ENCODE measurements at places on chromosomes 11 and 22.

DNA sequence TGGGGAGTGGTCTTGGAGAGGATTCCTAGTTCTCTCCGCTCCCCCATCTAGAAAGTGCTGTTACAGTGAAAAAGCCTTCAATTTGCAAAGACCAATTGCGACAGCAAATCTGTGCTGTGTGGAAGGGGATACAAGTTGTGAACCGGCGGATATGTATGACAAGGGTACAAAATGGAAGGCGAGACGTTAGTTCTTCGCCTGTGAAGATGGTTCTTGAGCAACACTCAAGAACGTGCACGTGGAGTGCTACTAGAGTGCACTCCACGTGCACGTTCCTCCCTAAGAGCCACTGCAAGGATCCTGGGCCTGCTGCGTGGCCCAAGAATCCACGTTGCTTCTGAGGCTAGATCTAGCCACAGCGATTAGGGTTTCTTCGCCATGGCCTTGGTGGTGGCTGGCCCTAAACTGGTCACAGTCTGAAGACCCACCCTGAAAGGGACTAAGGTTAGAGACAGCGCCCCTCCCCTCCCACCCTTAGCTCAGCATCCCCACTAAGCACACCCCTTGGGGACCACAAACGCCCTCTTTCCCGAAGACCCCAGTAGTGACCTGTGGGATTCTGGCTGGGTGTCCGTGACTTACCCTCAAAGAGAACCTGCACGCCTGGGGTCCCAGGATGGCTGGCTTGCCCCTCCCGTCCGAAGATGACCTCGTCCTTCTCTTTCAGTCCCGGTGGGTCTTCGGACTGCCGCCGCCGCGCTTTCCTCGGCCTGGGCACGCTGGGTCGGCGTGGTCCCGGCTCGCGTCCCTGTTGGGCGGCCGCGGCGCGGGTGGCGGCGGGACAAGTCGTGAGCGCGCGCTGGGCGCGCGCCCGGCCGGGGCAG, 519 bp upstream of the PDE3B start:
- DNase-seq = no peak

DNA sequence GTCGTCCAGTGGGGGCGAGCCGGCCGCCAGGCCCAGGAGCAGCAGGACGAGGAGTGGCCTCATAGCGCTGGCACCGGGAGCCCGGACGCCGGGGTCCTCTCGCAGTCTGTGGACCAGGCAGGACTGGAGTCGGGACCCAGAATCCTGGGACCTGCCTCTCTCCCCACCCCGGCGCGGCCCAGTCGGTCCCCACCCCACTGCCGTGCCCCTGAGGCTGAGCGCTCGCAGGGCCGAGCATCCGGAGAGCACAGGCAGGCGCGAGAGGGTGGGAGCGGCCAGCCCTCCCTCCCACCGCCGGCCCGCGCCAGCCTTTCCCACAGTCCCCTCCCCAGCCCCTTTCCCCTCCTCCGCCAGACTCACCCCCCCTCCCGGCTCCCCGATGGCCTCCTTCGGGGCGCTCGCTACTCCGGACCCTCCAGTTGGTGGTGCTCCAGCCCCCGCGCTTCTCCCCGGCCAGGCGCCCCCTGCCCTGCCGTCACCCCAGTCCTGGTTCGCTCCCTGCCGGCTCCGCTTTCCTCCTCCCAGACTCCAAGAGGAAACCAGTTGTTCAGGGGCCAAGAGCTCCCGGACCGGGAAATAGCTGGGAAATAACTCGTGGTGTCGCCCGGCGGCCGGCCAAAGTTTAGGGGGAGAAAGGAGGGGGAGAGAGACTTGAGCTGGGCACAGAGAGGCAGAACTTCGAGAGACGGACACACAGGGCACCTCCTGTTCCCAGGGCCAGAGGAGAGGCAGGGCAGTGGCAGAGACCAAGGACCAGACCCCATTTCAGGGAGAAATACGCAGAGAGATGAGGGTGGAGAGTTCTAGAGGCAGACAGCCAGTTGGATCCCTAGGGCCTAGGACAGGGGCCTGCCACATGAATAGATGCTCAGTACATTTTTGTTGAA, at the start of gene C1QTNF5:
TSS of gene C1QTNF5 (minus strand) at position 549 of the 887 bp plus-strand sequence. CDS start at position 63, 486 bp downstream.
- peak; percentile 79 for DNase-seq

DNA sequence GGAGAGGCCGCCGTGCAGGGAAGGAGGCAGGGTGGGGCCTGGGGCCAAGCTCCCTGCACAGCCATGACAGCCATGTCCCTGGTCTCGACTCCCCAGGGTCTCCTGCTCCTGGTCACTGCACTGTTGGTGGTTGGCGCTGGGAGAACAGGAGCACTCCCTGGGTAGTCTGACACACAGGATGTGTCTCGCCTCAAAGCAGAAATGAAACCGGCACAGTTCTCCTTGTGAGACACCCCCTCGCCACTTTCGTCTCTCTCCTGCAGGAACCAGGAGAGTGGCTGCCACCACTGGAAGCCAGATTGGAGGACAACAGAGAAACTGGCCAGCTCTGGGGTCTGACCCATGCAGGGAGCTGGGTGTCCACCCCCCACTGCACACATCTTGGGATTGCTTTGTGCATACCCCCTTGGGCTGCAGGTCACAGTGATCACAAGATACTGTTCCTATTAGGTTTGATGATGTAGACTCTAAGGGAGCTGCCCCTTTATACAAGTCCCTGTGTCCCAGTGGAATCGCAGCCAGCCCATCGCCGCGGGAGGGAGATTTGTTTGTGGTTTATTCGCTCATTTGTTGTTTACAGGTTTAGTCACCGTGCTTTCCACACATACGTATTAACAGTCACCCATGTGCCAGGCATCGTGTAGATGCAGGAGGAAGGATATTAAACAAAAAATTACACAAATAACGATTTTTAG, 27.0 kb upstream of the YWHAH start:
- no peak for DNase-seq

GRCh38 chr11:66012946-66013761, 1.3 kb downstream of the CST6 start:
- DNase-seq = no peak

- no peak for DNase-seq
Observed at GRCh38 chr22:29325785-29326315, 10.4 kb upstream of the RASL10A start.

GRCh38 chr22:30297276-30297990, 8.1 kb upstream of the CASTOR1 start:
- no peak for DNase-seq

DNA sequence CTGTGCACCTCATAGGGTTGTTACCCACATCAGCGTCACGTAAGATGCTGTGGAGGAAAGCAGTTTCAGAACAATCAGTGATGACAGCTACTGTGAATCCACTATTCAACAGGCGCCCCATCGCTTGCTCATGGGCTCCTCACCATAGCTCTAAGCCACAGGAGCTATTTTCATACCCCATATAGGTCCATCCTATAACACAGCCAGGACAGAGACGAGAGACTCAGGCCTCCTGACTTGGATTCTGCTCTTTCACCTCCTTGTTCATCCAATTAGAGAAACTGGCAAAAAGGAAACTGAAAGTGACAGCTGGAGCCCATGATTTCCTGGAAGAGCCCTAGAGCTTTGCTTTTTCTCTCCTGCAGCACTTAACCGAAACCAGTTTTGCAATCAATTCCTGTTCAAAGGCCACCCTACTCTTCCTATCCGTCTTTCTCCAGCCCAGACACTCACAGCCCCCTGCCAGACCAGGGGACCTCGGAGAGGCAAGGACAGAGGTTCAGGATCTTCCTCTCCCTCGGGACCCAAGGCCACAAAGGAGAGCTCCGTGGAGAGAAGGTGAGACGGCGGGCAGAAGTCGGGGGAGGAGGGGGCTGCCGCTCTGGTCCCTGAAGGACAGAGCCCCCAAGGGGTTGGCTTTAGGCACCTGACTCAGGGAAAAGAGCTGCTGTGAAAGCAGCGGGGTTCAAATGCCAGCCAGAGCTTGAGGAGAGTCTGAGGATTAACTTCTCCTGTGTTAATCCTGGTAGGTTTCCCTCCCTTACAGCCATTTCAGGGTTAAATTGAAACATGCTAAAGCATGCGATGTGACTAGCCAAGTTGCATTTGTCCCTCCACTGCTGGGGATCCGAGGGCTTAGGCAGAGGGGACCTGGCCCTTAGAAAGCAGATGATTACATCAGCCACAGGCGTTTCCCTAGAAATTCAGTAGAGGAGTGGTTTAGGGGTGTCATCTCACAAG, at the start of gene APOL6:
TSS of gene APOL6 (plus strand) at position 381 of the 960 bp plus-strand sequence. CDS start 7,980 bp downstream, outside the sequence.
- DNase-seq = peak; percentile 74

- no peak for DNase-seq
Observed at GRCh38 chr22:30514252-30514651, 8.8 kb upstream of the SEC14L4 start.

DNA sequence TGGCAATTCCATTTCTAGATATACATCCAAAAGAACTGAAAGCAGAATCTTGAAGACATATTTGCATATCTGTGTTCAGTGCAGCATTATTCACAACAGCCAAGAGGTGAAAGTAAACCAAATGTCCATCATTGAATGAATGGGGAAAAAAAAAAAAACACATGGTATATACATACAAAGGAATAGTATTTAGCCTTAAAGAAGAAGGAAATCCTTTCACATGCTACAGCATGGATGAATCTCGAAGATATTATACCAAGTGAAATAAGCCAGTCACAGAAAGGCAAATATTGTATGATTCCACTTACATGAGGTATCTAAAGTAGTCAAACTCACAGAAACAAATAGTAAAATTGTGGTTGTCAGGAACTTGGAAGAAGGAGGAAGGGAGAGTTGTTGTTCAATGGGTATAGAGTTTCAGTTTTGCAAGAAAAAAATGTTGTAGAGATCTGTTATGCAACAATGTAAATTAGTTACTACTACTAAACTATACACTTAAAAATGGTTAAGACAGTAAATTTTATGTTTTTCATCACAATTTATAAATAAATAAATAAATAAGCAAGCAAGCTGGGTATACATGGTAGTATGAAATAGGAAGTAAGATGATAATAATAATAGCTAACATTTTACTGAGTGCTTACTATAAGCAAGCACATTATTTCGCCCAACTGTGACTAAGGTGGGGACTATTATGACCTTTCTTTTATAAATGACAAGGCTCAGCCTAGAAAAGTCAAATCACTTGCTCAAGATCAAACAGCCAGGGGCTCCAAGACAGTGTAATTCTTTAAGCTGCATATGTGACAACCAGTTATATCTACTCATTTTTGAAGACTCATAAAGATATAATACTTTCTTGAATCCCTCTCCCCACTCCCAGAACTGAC, 50.0 kb downstream of the FAM168A start:
- DNase-seq = no peak

- DNase-seq = no peak
Observed at GRCh38 chr11:29318134-29318845, 698.5 kb downstream of the KCNA4 start.

Data from muscle of back (tissue), 13 donors.